ENCODE measurements at places on chromosomes 1 and 21.

DNA sequence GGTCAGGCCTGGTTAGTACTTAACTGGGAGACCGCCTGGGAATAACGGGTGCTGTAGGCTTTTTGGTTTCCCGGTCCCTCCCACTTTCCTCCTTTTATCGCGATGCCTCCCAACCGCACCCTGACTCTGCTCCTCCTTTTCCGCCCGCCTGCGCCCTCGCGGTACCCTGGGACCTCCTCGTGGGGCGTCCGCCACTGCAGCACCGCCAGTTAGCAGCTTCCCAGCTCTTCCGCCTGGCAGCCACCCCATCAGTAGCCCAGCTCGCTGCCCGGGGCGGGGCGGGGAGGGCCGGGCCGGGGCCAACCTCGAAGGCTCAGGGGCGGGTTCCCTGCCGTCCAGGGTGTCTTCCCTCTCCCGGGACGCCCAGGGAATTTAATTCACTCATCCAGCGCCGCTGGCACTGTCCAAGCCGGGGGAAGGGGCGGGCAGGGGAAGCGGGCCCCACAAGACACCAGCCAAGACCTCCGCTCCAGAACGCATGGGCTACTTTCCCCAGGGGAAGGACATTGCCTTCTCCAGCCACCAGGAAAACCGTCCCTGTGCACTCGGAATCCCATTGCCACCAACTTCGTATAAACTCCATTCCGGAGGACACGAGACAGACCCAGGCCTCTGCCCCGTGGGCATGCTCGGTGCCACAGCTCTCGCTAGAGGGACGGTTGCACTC is 2.0 kb upstream of the ZNF678 start:
- DNase-seq, result no peak

GRCh38 chr1:62717483-62717882 is 29.3 kb upstream of the DOCK7 start:
- DNase-seq, result no peak

DNA sequence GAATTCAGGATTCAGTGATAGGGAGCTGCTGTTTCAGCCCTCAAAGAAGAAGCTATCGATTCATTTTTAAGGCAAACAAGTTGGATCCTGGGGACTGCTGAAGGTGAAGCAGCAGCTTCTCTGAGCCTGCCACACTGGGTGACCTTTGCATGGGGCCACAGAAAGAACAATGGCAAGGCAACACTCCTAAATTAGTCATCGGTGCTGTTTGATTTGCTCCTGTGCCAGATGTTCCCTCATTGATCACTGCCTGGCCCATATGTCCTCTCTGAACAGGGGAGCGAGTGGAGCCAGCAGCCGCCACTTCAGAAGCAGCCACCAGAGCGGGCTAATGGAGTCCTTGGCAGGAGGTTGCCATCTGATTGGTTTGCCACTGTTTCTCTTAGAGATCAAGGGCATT is 391.5 kb downstream of the NTNG1 start:
- DNase-seq, result no peak

GRCh38 chr1:180974236-180974635 is 48.4 kb downstream of the STX6 start:
- no peak for DNase-seq

- no peak for DNase-seq
Measured at GRCh38 chr1:73943270-73943669, 254.7 kb downstream of the LRRIQ3 start.

DNA sequence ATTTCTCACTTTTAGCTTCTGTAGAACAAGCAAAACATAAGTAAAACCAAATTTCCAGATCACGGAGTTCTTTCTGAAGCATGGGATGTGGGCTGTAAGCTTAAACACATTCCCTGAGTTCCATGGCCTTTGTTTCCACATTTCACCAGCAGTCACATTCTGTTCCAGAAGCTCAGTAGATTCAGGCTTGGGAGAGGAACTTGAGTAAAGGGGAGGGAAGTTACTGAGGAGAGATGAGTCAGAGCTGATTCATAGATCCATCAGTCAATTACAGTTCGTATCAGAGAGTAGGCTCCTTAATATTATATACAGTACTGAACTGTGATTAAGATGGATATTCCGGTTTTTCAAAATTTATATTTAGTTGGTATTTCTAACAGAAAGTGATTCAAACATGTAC is 614.3 kb downstream of the NCAM2 start:
- no peak for DNase-seq

GRCh38 chr1:40739455-40740008 is 44.1 kb upstream of the KCNQ4 start:
- no peak for DNase-seq

DNA sequence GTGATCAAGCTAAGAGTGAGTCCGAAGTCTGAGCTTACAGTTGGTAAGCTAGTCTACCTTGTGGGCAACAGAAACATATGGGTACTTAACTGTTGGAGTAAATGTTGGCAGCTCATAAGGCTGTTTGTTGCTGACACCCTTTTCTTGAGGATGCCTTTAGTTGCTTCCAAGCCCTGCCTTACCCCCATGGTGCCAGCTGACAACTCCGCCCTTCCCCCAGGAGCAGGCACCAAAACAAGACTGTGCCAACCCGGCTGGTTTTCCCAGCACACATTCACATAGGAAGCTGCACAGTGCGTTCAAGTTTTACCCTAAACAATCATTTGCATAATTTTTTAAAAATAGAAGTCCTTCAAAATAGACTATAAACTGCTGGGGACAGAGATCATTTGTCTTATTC is 150.2 kb upstream of the LMO4 start:
- DNase-seq, result no peak

DNA sequence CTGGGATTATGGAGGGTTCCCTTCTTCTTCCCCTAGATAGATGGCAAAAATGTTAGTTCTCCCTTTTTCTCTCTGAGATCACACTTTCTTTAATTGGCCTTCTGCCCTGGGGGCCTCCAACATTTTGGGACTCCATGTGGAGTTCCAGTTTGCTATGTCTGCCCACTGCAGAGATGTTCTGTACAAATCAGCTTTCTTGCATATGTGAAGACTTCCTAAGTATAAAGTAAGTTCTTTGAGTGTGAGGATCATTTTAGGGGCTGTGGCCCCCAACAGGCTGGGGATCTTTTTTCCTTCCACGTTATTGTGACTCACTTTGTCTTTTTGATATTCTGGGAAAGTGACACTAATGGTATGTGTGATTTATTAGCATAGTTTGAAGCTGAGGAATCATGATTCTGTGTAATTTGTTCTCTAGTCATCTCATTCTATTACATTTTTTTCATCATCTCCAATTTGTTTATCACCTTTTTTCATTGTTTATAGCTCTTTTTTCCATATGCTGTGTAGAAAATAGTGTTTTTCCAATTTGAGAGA is 48.2 kb downstream of the HHAT start:
- no peak for DNase-seq

GRCh38 chr1:156001662-156002171 is 19.0 kb downstream of the SSR2 start:
- DNase-seq, result no peak

DNA sequence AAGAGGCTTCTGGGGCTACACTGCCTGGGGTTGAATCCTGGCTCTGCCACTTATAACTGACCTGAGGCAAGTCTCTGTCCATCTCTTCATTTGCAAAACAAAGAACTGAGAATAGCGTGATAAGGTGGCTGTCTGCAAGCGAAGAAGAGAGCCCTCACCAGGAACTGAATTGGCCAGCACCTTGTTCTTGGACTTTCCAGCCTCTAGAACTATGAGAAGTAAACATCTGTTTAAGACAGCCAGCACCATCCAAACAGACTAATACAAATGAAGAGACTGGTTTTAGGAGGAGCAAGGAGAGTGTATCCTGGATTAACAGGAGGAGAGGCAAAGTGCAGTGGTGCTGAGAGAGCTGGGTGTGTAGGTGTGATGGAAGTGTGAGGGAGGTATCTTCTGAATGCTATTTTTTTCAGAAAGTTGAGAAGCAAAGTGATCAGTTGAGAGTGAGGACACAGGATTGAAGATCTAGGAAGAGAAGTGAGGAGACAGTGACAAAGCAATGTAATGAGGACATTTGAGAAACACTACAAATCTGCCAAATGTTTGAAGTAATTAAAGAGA is 59.3 kb downstream of the CD58 start:
- DNase-seq, result no peak

DNA sequence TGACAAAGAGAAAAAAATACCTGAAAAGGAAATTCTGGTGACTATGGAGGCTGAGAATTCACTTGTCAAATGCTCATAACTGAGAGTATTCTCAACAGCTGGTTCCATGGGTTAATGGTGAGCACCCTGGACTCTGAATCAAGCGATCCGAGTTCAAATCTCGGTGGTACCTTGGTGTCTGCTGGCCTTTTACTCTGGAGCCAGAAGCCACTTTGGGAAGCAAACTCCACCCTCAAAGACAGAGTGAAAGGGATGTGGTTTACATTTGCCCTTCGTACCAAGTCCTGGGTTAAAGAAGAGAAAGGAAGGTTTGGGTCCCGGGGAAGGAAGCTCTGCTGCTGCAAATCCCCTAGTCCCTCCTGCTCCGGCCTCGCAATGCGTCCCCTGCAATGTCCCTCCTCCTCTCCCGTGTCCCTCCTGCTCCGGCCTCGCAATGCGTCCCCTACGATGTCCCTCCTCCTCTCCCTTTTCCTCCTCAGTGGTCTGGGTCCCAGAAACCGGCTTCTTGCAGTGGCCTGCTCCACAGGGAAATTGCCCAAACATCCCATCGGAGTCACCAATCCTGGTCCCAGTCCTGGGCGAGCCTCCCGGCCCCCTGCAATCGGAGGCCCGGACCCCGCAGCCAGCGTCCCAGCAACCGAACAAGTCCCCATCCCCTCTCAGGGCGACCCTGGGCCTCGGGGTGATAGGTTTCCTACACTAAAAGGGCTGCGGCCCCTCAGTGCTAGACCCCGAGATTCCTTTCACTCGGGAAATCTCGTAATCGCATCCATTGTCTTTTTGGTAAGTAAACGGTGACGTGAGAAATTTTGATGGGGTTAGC is 129.4 kb downstream of the PPIAL4G start:
- DNase-seq, result no peak

GRCh38 chr1:178023181-178023618 is 53.3 kb upstream of the SEC16B start:
- DNase-seq, result no peak

DNA sequence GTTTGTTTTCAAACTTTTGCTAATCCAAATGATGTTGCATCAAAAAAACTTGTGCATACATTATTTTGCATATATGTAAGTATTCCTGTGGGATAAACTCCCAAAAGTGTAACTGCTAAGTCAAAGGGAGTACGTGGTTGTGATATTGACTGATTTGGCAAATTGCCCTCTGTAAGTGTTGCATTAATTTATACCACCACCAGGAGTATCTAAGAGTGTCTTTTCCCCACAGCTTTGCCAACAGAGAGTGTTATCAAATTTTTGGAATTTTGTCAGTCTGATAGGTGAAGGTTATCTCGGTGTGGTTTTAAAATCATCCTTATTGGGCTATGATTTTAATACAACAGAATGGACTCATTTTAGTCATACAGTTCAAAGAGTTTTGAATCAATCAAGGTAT is 30.1 kb upstream of the PARP1 start:
- DNase-seq, result no peak

- DNase-seq, result no peak
Measured at GRCh38 chr1:156540955-156541354, 31.4 kb downstream of the IQGAP3 start.

- DNase-seq, result no peak
Measured at GRCh38 chr1:174569240-174569639, 121.5 kb downstream of the GPR52 start.

DNA sequence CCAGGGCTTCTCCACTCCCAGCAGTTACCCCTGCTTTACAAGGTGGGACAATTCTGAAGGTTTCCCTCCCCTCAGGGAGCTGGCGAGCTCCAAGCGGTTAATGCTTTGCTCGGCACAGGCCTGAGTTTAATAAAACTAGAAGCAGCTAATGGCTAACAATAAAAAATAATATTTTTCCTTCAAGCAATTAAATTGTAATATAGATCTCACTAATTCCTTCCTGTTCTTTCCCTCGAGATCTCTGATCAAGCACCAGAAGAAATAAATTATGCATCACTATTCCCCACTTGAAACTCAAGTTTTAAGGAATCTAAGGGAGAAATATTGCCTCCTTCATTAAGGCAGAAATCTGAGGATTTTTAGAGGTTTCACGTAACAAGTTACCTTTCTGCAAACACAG is 42.9 kb downstream of the GLIS1 start:
- no peak for DNase-seq

- no peak for DNase-seq
Measured at GRCh38 chr1:15007842-15008241, 145.7 kb upstream of the TMEM51 start.

- no peak for DNase-seq
Measured at GRCh38 chr1:220818421-220819173, 31.9 kb downstream of the MTARC1 start.

DNA sequence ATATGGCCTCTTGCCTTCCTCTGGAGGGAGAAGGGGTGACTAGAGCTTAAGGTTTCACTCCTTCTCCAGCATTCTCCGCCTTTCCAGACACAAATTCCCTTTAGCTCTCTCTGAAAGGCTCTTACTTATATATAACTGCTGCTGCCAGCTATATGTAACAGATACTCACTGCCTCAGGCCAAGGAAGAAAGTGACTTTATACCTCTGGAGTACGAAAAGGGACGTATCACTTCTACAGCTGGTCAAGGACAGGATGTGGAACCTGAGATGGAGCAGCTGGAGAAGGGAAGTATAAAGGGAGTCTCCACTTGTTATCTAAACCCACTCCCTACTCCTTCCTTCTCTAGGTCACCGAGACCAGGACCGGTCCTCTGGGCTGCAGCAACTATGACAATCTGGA is 102.4 kb downstream of the BRINP2 start:
- DNase-seq, result no peak

- DNase-seq, result no peak
Measured at GRCh38 chr21:41228006-41228370, 60.0 kb downstream of the BACE2 start.

DNA sequence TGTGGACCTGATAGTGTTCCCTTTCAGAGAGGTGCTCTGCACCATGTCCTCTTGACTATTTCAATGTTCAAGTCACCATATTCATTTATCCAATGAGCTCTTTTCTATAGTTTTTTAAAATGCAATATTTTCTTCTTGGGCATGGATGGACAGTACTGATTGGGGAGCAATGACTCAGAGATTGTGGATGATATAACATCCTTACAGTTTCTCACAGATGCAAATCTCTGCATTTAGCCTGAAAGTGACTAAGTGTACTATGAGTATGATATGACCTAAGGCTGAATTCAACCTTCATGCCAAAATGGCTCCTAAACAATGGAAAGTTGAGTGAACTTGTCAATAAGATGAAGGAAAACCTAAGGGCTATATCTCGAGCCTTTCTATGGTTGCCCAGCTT is 36.5 kb downstream of the C4BPA start:
- no peak for DNase-seq
